ENCODE measurements at places on chromosomes 12 and 14. TPM values are rescaled to one million over a fixed set of nuclear protein-coding genes. Genes with fewer than 3 reads are reported as not detected.

DNA sequence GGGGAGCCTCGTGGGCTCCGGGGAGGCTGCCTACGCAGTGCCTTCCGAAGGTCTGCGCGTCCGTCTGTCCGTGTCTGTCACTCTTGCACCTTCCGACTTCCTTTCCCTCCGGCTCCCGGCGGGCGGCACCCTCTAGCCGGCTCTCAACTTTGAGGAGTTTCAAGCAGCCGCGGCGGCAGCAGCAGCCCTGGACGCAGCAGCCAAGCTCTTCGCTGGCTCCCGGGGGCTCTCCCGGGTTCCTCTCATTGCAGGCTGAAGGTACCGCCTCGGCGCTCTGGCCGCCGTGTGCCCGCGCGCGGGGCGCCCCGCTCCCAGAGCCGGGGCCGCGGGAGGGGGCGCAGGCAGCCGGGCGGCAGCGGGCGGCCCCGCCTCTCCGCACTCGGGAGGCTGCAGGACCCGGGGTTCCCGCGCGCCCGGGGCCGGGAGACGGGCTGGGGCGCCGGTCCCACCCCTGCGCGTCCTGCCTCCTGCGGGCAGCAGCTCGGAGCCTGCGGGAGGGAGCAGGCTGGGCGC is at the start of the genes AMIGO2 and PCED1B:
TSS of gene AMIGO2 (minus strand) at position 492 of the 513 bp plus-strand sequence. CDS start 957 bp downstream, outside the sequence.
TSS of gene PCED1B (plus strand) at position 154 of the 513 bp plus-strand sequence. CDS start 155,443 bp downstream, outside the sequence.
- no peak for DNase-seq

- DNase-seq, result no peak
Observed at GRCh38 chr12:105555556-105556295, 225.2 kb downstream of the C12orf75 start.

- no peak for DNase-seq
Observed at GRCh38 chr12:55797550-55797949, 20.0 kb downstream of the SARNP start.

DNA sequence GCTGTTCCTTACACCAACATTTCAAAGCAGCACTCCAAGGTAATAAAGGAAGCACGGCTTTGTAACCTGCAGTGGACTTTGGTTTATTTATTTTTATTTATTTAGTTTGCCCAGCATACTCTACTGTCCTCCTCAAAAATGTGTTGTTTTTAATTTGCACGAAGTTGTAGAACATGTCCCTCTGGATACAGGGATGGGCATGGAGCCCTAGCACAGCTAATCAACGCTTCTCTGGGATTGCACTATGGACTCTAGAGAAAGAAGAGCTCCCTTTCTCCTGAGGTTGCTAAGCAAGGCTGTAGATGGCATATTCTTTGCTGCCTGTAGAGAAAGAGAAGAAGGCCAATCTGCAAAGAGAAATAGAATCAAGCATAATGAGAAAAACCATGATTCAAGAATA is 5.9 kb upstream of the ANAPC5 start:
- no peak for DNase-seq

NAV3 gene
- 40.1 TPM for total RNA-seq

OTOGL gene
- total RNA-seq, result 0.10 TPM

AQP6 gene
- not detected for total RNA-seq
